ENCODE measurements at places on chromosomes 1 and 21.
A peak's percentile ranks its signal among the peaks of the same experiment; 100 is the strongest.

DNA sequence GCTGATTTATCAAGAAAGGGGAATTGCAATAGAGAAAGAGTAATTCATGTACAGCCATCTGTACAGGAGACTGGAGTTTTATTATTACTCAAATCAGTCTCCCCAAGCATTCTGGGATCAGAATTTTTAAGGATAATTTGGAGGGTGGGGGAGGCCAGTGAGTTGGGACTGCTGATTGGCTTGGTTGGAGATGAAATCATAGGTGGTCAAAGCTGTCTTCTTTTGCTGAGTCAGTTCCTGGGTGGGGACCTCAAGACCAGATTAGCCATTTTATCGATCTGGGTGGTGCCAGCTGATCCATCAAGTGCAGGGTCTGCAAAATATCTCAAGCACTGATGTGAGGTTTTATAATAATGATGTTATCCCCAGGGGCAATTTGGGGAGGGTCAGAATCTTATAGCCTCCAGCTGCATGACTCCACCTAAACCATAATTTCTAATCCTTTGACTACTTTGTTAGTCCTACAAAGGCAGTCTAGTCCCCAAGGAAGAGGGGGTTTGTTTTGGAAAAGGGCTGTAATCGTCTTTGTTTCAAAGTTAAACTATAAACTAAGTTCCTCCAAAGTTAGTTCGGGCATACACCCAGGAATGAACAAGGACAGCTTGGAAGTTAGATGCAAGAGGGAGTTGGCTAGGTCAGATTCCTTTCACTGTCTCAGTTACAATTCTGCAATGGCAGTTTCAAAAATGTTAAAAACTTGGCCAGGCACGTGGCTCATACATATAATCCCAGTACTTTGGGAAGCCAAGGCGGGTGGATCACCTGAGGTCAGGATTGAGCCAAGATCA, 16.9 kb upstream of the RAB3B start:
- DNase-seq: no peak

DNA sequence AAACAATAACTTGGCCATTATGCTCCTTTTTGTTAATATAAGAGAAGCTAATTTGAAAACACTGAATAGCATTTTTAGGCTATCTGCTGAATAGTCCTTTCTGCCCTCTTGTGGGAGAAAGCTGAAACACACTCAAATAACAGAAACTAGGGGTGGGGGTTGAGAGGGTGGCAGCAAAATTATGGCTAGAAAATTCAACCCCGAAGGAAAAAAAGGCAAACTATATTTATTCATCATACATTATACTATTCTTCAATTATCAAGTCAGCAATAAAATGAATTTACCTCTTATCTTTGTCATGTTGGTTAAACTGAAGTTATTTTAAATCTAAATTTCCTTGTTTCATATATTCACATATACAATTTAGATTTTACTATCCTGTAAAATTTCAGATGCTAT, 255.9 kb downstream of the FAF1 start:
- DNase-seq: peak; percentile 23

- DNase-seq: no peak
Observed at GRCh38 chr21:20445971-20446370, 552.2 kb upstream of the NCAM2 start.

DNA sequence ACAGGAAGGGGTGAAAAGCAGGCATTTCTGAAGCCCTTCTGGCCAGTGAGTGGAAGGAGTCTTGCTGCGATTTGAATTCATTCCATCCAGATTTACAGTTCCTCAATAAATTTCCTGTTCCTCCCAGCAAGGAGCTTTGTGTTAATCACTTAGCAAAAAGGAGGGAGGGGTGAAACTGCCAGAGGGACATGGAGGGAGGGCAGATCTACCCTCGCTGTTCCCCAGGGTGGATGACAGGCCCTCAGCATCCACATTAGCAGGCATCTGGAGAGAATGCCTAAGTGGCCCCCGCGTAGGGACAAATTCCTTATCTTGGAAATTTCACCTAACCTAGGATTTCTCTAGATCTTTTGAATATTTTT, 1.2 kb downstream of the ETV3 start:
- no peak for DNase-seq

GRCh38 chr1:41802532-41803501, 115.9 kb downstream of the HIVEP3 start:
- no peak for DNase-seq

GRCh38 chr1:157966031-157966537, 27.4 kb upstream of the KIRREL1 start:
- DNase-seq: no peak

All from glomerular endothelial cell (primary cell).